NCI-H748 treated with DMSO at 0.1 percent for 48 hours (cell line): ENCODE measurements at places on chromosomes 1 and 21.

- no peak for DNase-seq
Measured at GRCh38 chr1:245266105-245266504, 111.3 kb downstream of the KIF26B start.

DNA sequence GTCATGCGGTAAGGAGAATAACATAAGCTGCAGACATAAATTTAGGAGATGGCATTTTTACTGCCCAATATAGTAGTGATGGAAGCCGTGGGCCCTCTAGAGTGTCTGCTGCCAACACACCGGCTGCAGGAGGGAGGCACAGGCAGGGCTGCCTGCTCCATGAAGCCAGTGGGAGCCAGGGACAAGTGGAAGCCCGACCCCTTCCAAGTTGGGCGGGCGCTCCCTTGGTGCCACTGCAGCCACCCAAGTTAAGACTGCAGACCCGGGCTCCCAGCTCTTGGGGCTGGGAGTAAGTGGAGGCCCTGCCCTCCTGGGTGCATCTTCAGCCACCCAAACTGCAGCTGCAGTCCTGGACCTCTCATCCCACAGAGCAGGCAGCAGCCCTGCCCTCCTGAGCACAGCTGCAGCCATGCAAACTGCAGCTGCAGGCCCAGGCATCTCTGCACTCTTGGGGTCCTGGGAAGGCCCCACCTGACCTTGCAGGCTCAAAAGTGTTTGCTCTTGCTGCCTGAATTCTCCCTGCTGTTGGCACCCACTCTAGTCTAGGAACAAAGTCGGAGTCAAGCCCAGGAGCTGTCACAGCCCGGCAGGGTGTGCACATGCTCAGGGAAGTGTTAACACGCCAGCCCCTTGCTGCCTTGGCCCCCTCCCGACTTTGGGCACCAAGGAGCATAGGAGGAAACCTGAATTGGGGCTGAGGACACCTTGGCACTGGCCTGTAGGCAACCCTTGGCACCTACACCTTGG, 437.2 kb upstream of the PRMT6 start:
- DNase-seq: no peak

DNA sequence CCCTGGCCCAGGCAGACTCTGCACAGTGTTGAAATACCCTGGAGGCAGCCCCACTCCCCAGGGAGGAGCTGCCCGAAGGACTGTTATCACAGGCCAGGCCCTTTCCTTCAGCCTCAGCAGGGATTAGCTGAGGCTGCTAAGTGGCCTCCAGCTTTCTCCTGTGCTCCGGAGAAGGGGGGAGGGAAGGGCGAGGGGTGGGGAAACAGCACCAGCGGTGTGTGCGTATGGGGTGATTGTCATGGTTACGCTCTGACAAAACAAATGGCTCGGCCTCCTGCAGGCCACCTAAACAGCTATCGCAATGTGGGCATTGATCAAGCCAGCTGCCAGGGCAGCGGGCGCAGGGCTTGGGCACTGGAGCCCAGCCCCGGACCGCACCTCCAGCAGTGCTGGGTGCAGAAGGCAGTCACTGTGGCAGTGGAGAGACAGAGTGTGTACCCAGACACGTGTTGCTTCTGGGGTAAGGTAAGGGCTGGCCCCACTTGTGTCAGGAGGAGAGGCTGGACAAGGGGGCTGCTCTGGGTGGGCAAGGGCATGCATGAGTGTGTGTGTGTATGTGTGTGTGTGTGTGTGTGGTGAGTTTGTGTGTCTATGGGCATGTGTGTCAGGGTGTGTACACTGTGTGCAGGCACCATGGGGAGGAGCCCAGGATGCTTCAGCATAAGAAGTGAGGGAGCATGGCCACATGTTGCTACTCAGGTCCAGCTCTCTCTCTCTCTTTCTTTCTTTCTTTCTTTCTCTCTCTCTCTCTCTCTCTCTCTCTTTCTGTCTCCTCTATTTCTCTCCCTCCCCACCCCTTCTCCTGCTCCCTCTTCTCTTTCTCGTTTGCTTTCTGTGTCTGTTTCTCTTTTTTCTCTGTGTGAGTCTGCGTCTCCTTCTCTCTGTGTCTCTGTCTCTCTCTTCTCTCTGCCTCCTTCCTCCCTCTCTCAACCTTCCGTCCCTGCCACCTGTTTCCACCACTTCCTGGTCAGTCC, at the start of gene VWA5B1:
Gene VWA5B1, plus strand, starts transcription at position 252 of the 974 bp plus-strand sequence. CDS start 19,727 bp downstream, outside the sequence.
- DNase-seq: peak; percentile 62

GRCh38 chr1:110018396-110018795, 16.0 kb upstream of the STRIP1 start:
- no peak for DNase-seq

DNA sequence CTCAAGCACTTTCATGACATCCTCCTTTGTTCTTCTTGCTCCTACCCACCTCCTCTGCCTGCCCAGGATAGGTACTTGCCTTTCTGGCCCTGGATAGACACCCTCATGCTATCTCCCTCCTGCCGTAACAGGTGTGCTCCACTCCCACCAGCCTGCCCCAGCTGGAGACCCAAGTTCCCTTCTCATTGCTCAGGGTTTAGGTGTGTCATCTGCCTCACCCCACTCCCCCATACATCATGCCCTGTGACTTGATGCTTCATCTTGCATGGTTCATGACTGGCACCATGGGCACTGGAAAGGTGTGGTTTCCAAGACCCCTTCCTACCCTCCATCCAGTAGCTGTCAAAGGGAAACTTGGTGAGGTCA, 5.9 kb downstream of the RHEX start:
- no peak for DNase-seq

GRCh38 chr1:186559601-186560116, 98.7 kb upstream of the PDC start:
- DNase-seq: no peak

GRCh38 chr1:56191369-56191768, 388.0 kb downstream of the PLPP3 start:
- no peak for DNase-seq

GRCh38 chr1:29266912-29267311, 30.6 kb downstream of the PTPRU start:
- DNase-seq: no peak

- DNase-seq: no peak
Measured at GRCh38 chr1:1250786-1251284, 4.3 kb upstream of the C1QTNF12 start.

GRCh38 chr1:183019139-183019740, 4.0 kb upstream of the LAMC1 start:
- no peak for DNase-seq

DNA sequence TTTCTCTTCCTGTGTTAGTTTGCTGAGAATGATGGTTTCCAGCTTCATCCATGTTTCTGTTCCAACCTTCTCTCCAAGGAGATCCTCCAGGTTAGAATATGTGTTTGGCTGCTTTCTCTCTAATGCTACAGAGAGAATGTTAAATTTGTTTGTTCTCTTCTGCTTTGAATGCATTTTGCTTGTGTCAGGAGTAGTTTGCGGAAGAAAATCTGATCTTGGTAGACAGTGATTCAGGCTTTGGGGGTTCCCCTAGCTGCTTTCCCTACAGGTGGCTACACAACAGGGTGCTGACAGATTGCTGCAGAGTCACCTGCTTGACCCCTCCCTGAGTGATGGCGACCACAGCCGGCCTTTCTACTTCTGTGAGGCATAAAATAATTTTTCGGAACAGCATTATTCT, 41.8 kb downstream of the MACO1 start:
- DNase-seq: no peak

- peak; percentile 62 for DNase-seq
Measured at GRCh38 chr1:32350785-32351398, 11.4 kb downstream of the FAM229A start.

- no peak for DNase-seq
Measured at GRCh38 chr1:176847052-176847451, 317.5 kb downstream of the ASTN1 start.

DNA sequence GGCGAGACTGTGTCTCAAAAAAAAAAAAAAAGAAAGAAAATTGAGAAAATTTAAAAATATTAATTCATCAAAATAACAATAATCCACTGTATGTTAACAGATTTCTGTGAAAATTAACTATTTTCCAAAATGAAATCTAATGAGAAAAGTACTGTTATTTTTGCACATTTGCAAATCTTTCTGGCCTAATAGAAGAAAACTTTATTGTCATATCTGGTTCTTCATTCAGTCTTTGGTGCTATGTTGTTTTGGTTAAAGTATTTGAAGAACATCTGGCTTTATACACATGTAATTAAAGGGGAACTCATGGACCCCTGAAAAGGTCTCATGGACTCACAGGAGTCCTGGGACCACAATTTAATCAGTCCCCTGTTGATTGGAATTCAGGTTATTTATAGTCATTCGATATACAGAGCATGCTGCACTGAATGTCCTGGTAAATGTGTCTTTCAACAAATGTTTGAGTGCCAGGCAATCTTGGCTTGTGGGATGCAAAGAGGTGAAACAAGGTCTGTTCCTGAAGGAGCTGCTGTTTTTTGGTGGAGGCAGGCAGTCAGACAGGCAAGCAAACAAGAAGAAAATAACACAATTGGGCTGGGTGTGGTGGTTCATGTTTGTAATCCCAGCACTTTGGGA, 9.0 kb downstream of the AK4 start:
- DNase-seq: no peak

DNA sequence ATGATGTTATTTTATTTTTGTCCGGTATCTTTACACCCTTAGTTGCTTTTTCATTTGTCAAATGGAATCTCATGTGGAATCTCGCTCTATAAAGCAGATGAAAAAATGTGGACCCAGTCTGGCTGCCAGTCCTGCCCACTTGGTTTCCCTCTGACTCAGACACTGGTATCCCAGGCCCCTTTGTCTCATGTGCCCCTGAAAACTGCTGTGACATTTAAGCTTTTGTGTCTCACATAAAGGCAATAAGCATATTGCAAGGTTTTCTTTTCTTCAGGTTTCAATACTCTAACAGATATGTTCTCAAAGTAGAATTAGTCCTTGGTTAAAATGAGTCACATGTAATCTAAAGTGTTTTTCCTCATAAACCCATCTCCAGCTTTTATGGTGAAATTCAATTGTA, 183.3 kb downstream of the ST6GALNAC3 start:
- DNase-seq: no peak

GRCh38 chr1:93608187-93609109, 73.2 kb downstream of the BCAR3 start:
- DNase-seq: no peak

DNA sequence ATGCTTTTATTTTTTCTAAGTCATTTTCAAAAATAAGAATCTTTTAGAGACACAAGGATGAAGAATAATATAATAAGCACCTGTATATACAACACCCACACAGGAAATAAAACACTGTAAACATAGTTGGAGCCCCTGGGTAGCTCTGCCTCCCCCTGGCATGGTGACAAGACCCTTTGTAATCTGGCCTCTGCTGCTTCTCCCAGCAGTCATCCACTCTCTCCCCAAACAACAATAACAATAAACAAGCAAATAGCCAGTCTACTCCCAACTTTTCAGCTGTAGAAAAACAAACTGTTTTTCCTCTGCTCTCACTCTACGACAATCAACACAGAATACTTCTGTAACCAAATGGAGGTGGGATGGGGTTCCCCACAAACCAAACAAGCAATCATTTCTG, 110.1 kb downstream of the CSMD2 start:
- no peak for DNase-seq
